Transverse colon (tissue), 4 donors: ENCODE measurements at places on chromosomes 2 and 18. TPM values are rescaled to one million over a fixed set of nuclear protein-coding genes. Genes with fewer than 3 reads are reported as not detected.

Gene GATA6
- 49.7 TPM for total RNA-seq

Gene NT5DC4
- total RNA-seq = not detected

Gene FOXD4L1
- total RNA-seq = not detected

Gene GPR35
- 167 TPM for total RNA-seq

Gene LRRC30
- total RNA-seq = not detected

Gene CFAP221
- total RNA-seq = not detected

Gene TANC1
- total RNA-seq = 51.4 TPM

Gene INPP4A
- 23.6 TPM for total RNA-seq

Gene ALK
- 0.32 TPM for total RNA-seq

Gene PLEK
- not detected for total RNA-seq

Gene TFPI
- 22.5 TPM for total RNA-seq

Gene CACNB4
- 0.68 TPM for total RNA-seq

Gene PLGLB2
- 8.8 TPM for total RNA-seq

Gene NEU2
- 0.41 TPM for total RNA-seq

Gene RALB
- total RNA-seq = 81.0 TPM

Gene LYG2
- not detected for total RNA-seq

Gene FRZB
- total RNA-seq = 11.9 TPM

Gene CRYBA2
- total RNA-seq = 5.6 TPM

Gene LBX2
- total RNA-seq = 0.80 TPM

Gene LIMS1
- 16.3 TPM for total RNA-seq

Gene SIGLEC15
- not detected for total RNA-seq

Gene POTEC
- total RNA-seq = not detected

Gene BMP10
- total RNA-seq = not detected

Gene SERPINE2
- 37.4 TPM for total RNA-seq

Gene APCDD1
- 10.0 TPM for total RNA-seq

Gene AKAIN1
- total RNA-seq = not detected

Gene DSC1
- total RNA-seq = not detected

Gene PLEKHH2
- 7.2 TPM for total RNA-seq

Gene REG3G
- not detected for total RNA-seq

Gene DCDC2C
- total RNA-seq = not detected

Gene ANKRD12
- 91.8 TPM for total RNA-seq

Gene GCFC2
- total RNA-seq = 18.2 TPM

Gene CNTNAP5
- 0.20 TPM for total RNA-seq

Gene MOCOS
- total RNA-seq = 2.6 TPM

Gene LRRTM4
- 0.32 TPM for total RNA-seq

Gene HJURP
- not detected for total RNA-seq

Gene HOXD12
- total RNA-seq = not detected

Gene RAB17
- 54.8 TPM for total RNA-seq

Gene CD207
- not detected for total RNA-seq

Gene TMEM37
- 210 TPM for total RNA-seq

Gene WNT6
- 0.82 TPM for total RNA-seq

Gene CXCR1
- not detected for total RNA-seq

Gene IL1RL2
- total RNA-seq = 1.5 TPM

Gene CLIP4
- total RNA-seq = 12.5 TPM
